Motor neuron (in vitro differentiated cells): ENCODE measurements at places on chromosomes 13 and 19. TPM values are rescaled to one million over a fixed set of nuclear protein-coding genes. Genes with fewer than 3 reads are reported as not detected.

The C1QTNF9B gene
- 1.4 and 2.0 TPM in 2 replicates for total RNA-seq

The BCAM gene
- 1.7 and 1.8 TPM in 2 replicates for total RNA-seq

The GRIN3B gene
- 0.19 and 0.31 TPM in 2 replicates for total RNA-seq

The ZNF550 gene
- total RNA-seq = 14.1 and 16.1 TPM in 2 replicates

The ZNF112 gene
- 5.2 and 5.8 TPM in 2 replicates for total RNA-seq

The THSD1 gene
- 1.3 and 1.7 TPM in 2 replicates for total RNA-seq

The SPIB gene
- total RNA-seq = 1.3 and 2.6 TPM in 2 replicates

DNA sequence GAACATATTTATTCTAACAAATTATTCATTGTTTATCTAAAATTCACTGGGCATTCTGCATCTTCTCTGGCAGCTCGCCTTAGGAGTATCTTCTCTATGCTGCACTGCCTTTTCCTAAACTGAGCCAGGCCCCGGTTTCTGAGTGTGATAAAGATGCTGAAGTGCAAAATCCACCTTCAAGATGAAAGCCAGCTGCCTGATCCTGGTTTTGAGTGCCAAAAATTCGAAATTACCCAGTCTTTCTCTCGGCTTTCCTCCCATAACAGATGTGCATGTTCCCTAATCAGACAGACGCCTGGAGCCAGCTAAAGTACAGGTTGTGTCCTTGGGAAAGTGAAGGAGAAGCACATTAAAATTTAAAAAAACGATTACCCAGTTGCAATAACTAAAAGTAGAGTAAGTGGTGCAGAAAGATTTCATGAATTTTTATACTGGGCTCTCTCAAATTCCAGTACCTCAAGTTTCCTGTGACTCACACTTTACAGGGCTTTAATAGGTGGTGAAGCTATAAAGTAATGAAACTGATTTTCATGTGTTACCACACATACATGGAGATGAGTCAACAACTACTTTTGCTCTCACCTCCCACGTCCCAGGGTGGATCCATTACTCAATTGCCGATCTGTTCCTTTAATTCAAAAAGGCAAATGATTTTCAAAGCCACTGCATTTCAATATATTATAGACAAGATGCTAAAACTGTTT, 65.0 kb upstream of the GTF2F2 start:
- peak; percentile 96 for ATAC-seq

DNA sequence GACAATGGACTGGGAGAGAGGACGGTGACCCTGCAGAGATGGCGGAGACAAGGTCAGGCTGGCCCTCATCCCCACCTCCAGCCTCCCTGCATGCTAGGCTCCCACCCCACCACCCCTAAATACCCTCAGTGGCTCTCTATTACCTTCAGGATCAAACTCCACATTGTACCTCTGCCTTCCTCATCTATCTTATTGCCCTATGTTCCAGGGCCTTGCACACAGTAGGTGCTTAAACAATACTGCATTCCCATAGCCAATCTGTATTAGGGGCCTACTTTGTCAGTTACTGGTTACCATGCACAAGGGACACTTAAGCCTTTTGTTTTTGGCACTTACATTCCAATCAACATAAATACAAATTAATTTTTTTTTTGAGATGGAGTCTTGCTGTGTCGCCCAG, 6.5 kb downstream of the PALM3 start:
- no peak for ATAC-seq

DNA sequence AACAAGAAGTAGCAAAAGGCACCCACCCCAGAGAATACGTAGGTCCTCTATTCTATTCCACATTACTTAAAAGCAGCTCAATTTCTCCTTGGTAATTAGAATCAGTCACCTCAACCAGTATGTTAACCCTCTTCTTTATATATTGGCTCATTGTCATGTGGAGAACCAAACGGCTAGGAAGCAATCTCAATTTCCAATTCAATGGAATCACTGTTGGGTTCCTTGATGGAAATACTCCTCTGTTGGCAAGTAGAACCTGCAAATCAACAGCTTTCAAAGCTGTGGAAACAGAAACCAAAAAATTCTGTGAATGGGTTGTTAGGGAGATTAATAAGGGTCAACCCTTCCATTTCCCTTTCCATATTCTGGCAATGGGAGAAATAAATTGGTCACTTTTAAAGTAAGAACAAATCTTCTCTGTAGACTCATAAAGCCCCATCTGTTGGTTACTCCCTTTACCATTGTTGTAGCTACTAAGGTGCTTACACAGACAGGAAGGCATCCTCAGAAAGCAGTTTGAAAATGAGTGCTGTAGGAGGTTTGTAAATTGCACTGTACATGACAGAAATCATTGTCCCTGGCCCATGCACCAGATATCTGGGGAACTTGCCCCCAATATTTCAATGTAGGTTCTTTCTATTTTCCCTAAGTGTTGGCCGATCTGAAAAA, 138.6 kb upstream of the UFM1 start:
- ATAC-seq = no peak

DNA sequence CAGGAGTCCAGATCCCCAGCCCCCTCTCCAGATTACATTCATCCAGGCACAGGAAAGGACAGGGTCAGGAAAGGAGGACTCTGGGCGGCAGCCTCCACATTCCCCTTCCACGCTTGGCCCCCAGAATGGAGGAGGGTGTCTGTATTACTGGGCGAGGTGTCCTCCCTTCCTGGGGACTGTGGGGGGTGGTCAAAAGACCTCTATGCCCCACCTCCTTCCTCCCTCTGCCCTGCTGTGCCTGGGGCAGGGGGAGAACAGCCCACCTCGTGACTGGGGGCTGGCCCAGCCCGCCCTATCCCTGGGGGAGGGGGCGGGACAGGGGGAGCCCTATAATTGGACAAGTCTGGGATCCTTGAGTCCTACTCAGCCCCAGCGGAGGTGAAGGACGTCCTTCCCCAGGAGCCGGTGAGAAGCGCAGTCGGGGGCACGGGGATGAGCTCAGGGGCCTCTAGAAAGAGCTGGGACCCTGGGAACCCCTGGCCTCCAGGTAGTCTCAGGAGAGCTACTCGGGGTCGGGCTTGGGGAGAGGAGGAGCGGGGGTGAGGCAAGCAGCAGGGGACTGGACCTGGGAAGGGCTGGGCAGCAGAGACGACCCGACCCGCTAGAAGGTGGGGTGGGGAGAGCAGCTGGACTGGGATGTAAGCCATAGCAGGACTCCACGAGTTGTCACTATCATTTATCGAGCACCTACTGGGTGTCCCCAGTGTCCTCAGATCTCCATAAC, at the start of gene APOE:
TSS of gene APOE (plus strand) at position 360 of the 724 bp plus-strand sequence. CDS start 829 bp downstream, outside the sequence.
- peak; percentile 26 for ATAC-seq

DNA sequence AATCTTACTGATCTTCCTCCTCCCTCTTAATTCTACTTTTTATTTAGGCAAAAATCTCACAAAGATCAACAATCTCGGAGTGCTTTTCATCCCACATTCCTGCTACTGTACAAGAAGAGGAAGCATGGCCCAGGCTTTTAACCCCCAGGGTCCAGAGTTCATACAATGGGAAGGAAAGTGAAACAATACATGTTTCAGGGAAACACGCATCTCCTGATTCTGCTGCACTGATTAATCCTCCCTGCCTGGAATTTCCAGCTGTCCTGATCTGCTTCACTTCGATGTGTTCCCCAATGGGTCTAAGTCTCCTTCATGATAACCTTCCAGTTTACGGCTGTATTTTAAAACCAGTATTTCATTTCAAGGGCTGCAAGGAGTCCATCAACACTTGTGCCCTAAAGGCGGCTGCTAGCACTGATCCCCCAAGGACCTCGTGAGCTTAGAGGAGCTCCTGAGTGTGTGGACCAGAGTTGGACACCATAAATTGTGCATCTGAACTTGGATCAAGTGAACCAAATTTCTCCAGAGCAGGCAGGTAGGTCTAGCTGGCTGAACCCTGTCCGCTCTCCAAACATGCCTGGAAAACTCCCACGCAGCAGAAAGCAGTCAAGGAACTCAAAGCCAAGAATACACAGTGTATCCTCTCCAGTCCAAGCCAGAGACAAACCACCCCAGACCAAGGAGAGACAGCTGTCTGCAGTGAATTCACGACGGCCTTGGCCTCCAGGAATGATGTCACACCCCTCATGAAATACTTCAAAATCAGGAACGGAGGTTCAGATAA, 44.3 kb downstream of the COL4A1 start:
- no peak for ATAC-seq

DNA sequence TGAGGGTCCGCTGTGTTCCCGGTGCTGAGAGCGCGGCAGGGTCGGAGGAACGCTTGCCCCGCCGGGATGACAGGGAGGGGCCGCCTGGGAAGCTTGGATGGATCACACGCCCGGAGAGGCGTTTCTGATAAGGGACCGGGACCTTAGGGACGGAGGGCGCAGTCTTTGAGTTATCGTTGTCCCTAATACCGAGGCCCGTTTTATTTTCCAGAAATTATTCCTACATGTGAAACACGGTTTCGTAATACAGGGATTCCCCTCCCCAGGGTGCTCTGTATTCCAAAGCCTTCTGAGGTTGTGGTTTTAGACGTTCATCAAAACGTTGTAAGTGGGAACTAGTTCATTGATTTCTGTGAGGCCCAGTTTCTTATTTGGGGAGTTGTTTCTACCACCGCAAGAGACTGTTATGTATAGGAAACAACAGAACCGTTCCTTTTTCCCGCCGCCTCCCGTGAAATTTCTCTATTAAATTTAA, 752 bp downstream of the PDCD5 start:
- peak; percentile 11 for ATAC-seq

- no peak for ATAC-seq
These were observed 93.9 kb downstream of the PCDH17 start for GRCh38 chr13:57725480-57725879.

- ATAC-seq = no peak
These were observed 173.0 kb upstream of the IPO5 start for GRCh38 chr13:97780486-97780885.

GRCh38 chr19:41698746-41699230, 9.6 kb upstream of the CEACAM5 start:
- ATAC-seq = no peak

DNA sequence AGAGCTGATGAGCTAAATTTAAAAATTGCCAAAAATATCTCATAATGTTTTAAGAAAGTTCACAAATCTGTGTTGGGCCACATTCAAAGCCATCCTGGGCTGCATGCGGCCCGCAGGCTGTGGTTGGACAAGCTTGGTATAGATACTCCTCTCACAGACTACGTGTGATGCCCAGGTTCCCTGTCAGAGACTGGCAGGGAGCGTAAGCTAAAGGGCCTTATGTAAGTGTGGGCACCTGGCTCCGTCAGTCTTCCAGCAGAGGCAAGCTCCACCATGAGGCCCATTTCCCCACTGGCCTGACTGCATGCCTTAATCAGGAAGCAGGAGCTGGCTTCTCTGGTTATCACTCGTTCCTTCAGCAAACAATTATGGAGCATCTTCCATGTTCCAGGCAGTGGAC, 200.2 kb downstream of the FOXO1 start:
- ATAC-seq = no peak

DNA sequence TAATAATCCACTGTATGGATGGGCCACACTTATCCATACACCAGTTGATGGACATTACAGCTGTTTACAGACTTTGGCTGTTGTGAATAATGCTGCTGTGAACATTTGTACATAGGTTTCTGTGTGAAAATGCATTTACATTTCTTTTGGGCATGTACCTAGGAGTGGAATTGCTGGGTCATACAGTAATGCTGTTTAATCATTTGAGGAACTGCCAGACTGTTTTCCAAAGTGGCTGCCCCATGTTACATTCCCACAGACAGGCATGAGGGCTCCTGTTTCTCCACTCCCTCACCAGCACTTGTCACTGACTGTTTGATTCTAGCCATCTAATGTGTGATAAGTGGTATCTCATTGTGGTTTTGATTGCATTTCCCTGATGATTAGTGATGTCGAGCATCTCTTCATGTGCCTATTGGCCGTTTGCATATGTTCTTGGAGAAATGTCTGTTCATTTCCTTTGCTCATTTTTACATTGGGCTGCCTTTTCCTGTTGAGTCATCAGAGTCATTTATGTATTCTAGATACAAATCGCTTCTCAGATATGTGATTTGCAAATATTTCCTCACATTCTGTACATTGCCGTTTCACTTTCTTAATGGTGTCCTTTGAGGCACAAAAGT, 12.8 kb downstream of the TMEM255B start:
- no peak for ATAC-seq

DNA sequence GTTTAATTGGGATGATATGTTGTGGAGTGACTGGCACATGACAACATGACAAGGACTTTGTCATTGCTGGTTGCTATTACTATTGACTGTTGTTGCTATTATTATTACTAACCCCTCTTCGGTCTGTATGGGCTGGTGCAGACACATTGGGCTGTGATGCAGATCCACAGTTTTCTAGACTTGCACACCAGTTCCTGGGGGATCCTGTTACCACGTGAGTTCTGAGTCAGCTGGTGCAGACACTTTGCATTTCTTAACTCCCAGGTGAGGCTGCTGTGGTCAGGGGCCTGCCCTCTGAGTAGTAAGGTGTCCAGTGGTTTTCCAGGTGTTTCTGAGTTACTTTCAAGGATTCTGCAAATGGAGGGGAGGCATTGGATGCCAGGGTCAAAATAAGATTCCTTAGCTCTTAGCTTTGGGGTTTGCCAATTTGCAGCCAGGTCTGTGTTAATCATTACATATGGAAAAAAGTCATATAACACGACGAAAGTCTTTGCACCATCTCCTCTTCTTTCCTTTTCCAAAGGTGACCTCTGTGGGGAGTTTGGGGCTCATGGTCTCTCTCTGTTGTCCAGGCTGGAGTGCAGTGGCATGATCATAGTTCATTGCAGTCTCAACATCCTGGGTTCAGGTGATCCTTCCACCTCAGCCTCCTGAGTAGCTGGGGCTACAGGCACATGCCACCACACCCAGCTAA, 19.3 kb downstream of the BICRA start:
- no peak for ATAC-seq

DNA sequence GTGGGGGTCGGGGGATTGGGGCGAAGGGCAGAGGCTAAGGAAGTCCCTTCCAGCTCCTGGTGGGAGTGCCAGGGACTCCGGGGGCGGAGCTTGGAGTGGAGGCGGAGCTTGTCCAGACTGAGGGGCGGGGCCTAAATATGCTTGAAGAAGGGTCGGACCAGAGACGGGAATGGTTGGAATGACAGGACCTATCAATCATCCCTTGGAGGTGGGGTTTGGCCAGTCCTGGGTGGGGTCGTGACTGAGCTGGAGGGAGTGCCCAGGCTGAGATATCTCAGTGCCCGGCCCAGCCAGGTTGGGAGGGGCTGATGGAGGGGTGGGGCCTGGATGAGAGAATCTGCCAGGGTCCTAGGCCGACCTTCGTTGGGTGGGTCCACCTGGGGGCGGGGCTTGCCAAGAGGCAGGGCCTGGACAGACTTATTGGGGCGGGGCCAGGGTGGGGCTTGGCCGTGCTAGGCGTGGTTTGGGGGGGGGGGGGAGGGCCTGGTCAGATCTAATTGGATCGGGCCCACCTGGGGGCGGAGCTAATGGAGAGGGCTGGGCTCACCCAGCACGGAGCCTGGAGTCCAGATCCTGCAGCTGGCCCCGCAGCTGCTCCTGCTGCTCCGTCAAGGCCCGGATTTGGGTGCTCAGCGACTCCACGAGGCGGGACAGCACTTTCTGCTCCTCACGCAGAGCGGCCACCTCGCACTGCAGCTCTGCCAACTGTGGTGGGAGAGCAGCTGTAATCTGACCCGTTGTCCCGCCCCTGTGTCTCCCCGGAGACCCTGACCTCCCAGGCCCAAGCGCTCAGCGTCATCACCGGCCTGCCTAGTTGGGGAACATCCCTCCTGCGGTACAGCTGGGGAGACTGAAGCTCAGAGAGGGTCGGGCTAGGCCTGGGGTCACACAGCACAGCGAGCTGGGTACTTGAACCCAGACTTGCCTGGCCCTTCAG, 2.6 kb upstream of the WIZ start:
- ATAC-seq = peak; percentile 49
